ENCODE measurements at places on chromosomes 1 and 21.

DNA sequence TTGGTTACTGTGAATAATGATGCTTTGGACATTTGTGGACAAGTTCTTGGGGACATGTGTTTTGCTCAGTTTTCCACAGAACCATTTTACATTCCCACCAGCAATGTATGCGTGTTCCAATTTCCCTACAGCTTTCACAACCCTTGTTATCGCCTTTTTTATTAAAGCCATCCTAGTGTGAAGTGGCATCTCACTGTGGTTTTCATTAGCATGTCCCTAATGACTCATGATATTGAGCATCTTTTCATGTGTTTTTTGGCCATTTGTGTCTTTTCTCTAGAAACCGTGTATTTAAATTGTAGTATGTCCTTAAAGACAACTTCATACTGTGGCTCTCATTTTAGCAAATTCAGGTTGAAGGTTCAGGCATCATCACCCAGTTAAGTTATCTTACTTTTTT lies 132.1 kb downstream of the TGFBR3 start:
- no peak for DNase-seq

GRCh38 chr21:24903994-24904635 lies 703.2 kb downstream of the MRPL39 start:
- DNase-seq: no peak

DNA sequence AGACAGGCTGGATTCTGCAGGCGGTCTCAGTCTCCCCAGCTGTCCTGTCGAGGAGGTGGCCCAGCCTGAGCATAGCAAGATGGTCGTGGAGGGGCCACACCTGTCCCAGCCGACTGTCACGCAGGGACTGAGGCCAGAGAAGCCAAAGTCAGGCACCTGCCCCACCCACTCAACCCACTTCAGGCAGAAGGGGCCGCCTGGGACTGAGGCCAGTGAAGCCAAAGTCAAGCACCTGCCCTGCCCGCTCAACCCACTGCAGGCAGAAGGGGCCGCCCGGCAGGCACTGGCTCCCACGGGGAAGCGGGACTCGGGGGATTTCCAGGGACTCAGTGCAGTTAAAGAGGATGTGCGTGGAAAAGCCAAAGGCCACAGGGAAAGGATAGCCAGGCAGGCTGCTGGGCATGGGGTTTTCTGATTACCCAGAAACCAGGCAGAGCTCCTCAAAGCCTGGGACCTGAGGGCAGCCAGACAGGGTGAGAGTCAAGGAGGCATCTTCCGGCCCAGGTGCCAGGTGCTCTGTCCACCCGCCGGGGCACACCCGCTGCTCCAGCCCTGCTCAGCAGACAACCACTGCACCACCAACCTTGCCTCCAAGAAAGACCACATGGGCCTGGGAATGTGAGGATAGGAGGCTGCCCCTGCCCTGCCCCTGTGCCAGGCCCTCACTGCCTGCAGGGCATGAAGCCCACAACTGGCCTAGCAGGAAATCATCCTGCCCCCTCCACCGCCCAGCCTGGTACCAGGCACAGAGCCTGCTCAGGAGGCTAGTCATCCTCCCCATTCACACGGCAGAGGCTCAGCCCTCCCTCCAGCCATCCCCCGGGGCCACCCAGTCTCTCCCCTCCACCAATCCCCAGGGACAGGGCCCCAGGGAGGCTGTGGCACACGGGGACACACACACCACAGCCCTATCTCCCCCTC lies 41.0 kb downstream of the MEGF6 start:
- no peak for DNase-seq

- DNase-seq: no peak
Observed at GRCh38 chr1:109622895-109623294, 3.3 kb downstream of the AMPD2 start.

- no peak for DNase-seq
Observed at GRCh38 chr1:221795380-221795779, 53.5 kb upstream of the DUSP10 start.

DNA sequence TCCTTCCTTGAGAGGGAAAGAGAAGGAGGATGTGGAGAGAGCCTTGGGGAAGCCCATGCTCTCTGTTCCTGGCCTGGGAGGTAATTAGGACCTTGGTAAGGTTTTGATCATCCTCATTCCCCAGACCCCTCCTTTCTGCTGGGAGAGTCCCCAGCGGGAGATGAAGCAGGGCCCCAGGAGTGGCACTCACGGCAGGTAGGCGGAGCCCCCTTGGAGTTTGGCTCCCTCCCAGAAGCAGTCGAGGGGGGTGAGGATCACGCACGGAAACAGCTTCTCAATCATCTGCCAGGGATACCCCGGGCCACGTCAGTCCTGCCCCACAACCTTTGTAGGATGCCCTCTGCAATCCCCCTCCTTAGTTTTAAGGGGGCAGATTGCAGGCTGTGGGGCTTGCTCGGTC lies 11.5 kb downstream of the PTCH2 start:
- DNase-seq: no peak

GRCh38 chr1:46333300-46334029 lies 7.1 kb upstream of the NSUN4 start:
- no peak for DNase-seq

- DNase-seq: no peak
Observed at GRCh38 chr1:223426936-223427335, 33.7 kb downstream of the CCDC185 start.

- no peak for DNase-seq
Observed at GRCh38 chr1:67407498-67407897, 22.7 kb downstream of the SERBP1 start.

- no peak for DNase-seq
Observed at GRCh38 chr1:220426989-220427388, 100.9 kb upstream of the MARK1 start.

DNA sequence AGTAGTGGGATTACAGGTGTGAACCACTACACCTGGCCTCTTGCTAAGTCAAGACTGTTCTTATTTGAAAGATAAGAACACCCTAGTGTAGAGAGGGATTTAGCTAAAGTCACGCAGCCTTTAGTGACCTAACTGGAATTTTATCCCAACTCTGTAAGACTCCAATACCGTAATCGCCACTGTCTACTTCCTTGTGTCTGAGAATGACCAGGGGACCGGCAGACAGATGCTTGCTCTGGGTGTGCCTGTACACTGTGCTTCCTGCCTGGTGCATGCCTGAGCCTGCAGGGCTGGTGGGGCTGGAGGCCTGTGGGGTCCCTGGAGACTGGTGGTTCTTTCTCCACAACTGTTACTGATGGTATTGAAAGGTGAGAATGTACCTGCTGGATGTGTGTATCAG lies 15.3 kb downstream of the MFSD2A start:
- no peak for DNase-seq
